ENCODE measurements at places on chromosomes 3 and 15.

GRCh38 chr15:77851691-77852090, 219.0 kb upstream of the LINGO1 start:
- DNase-seq = no peak

GRCh38 chr15:52112203-52112750, 298 bp downstream of the BCL2L10 start:
- peak; percentile 38 for DNase-seq

DNA sequence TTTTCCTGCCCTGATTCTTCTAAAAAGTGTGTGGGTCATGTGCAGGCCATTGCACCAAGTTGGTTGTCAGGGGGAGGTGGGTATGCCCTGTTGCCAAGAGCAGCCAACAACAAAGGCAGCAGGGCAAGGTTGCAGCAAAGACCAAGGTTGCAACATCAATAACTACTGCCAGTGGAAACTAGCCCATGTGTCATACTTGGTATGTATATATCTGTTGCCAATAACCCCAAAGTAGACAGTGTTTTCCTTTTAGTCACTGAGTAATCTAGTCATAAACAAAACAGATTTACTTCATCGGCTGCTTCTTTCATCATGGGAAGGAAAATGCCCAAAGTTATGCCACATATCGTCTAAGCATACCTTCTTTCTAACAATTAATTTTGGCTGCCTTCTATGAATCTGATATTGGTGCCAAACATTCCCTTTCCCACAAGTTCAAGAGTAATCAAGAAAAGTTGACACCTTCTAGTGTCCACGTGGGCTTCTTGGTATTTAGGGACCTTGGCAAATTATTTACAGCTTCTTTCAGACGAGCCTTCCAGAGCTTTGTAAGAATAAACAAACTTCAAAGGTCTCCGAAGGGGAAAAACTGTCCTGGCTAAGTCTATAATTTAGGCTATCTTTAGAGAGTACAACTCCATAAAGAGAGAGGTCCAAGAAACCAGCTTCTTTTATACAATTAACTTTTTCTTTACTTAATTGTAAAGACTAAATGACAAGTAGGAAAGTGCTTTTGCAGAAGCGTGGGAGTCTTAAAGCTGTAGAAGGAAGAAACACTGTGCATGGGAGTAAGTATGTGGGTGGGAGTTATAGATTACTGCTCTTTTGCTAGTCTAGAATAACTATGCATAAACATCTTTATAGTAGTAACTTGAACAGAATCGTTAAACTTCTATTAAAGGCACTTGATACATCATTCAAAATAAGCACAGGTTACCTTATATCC, 10.0 kb upstream of the MBNL1 start:
- DNase-seq = peak; percentile 81

GRCh38 chr15:47258521-47258920, 458.8 kb upstream of the SEMA6D start:
- DNase-seq = no peak

- no peak for DNase-seq
Observed at GRCh38 chr15:70284438-70285214, 186.9 kb upstream of the TLE3 start.

- DNase-seq = peak; percentile 39
Observed at GRCh38 chr3:143120716-143121240, 1.2 kb downstream of the CHST2 start.

DNA sequence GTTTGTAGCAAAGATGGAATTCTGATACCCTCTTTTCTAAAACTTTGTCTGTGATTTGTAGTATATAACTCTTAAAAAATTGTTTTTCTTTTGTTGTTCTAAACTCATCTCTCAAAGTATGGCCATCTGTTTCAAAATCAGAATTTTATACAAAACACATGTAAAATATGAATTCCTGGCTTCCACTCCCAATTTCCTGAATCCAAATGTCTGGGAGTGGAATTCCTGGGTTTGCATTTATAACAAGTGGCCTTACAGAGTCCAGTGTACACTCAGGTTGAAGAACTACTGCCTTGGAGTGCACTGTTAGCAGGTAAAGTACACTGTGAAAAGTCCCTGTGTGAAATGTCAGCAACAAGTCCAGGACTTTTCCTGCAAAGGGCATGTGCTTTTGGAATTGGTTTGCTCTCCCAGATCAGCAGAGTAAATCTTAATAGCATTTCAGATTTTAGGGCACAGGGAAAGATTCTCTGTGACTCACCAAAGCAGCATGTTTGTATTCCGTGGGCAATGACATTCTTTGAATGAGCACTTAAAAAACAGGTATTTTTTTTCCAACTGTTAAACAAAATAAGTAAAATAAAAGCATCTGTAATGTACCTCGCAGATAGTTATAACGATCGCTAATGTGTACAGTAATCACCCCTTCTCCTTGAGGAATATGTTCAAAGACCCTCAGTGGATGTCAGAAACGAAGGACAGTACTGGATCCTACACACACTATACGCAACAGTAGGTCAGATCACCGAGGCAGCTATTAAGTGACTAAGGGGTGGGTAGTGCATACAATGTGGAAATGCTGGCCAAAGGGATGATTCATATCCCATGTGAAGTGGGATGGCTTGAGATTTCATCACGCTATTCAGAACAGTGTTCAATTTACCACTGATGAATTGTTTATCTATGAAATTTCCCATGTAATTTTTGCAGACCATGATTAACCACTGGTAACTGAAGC, 2.0 kb upstream of the CLDN16 start:
- no peak for DNase-seq

- DNase-seq = peak; percentile 55
Observed at GRCh38 chr3:183122257-183122932, 23.1 kb upstream of the MCCC1 start.

GRCh38 chr3:134590766-134591165, 60.1 kb downstream of the KY start:
- DNase-seq = no peak

DNA sequence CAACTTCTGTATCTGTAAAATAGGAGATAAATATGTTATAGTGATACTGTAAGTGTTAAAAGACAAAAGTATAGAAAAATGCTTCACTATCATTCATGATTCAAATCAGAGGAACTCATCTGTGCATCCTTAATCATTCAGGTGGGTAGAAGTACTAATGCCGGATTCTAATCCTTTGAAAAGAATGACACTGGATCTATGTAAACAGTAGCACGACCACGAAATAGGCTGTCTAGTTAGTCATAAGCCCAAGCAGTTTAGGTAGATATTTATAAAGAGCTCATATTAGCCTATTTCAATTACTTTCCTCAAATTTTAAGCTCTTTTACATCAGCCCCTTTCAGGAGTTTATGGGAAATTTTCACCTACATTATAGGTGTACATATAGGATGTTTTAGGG, 437.9 kb downstream of the SOX2 start:
- no peak for DNase-seq

- peak; percentile 26 for DNase-seq
Observed at GRCh38 chr3:154018100-154018696, 103.0 kb upstream of the ARHGEF26 start.

DNA sequence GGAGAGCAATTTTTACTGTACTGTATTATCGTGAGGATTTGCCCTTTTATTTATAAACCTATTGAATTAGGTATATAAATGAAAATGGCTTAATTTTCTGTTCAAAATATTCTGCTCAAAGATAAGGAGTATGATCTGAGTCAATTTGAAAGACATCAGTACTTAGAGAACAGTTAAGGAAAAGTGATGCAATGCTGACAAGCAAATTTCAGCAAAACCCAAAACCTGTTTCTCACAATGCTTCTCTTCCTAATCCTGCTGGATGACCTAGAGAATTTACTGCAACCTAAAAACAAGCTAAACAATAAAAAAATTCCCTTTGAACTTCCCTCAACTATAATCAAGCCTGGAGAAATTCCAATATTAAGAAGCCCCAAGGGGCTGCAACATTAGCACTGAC, 82.7 kb downstream of the RFX7 start:
- DNase-seq = no peak

- DNase-seq = no peak
Observed at GRCh38 chr3:196842567-196843434, 24.9 kb upstream of the SENP5 start.

DNA sequence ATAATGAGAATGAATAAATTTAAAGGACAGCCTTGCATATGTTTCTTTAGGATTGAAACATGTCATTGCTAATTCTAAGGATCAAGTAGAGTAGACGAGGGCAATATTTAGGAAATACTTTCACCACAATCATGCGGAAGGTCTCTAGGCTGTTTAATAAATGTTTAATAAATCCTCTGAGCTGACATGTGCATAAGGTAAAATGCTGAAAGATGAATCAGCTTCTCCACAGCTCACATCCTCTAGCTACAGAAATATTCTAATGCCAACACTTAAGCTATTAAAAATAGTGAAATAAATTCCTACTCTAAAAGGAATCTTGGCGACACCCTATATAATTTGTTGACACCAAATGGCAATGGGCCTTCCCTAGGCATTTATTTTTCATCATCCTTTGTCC, 407.3 kb downstream of the TBL1XR1 start:
- DNase-seq = no peak

GRCh38 chr3:46163556-46164041, 44.5 kb downstream of the CCR1 start:
- DNase-seq = no peak
